ENCODE measurements at places on chromosomes 13 and 19.

- no peak for DNase-seq
These were observed 3.5 kb downstream of the GRK1 start for GRCh38 chr13:113670541-113670940.

GRCh38 chr19:14906711-14907110 is 20.8 kb upstream of the OR7A17 start:
- DNase-seq, result no peak

DNA sequence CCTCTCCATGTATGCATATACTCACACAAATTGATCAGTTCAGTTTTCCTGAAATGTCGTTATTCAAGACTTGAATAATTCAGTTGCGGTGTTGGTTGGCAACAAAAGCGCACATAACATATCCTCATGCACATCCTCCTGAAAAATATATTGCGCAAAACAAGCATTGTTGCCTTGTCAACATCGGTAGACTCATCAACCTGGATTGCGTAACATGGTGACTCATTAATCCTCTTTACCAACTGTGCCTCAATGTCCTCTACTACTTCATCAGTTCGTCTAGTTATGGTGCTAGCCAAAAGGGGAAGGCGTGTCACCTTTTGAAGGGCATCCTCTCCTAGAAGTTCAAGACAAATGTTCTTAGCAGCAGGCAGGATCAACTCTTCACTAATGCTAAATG is 357.7 kb downstream of the LMO7 start:
- no peak for DNase-seq

GRCh38 chr19:45924891-45925447 is 10.4 kb upstream of the NANOS2 start:
- DNase-seq, result no peak

DNA sequence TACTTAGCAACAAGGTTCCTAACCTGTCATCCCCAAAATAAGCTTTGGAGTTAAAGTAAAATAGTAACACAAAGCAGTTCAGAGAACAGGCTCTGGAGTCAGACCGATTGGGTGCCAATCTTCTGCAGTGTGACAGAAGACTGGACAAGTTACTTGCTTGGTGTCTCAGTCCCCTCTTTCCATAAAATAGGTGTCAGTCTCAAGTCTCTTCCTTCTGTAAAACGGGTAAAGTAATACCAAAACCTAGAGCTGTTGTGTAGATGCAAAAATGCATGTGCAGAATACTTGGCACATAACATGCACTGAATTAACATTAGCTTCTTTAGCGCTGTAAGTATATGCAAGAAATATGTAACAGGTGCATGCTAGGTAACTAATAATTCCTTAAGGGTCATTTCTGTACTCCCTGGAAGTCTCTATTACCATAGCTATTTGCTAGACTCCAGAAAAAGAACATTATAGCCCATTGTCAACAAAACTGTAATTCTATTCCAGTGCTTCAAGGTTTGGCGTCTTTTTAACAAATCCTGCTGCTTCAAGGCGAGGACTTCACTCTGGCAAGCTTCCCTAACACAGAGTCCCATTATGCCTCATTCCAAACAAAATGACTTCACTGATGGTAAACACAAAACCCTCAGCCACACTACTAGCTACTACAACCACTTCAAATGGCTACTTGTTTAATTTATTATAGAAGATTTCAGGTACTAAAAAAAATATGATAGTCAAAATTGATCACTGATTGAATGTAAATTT is 32.8 kb downstream of the ELF1 start:
- DNase-seq, result peak; percentile 59

- no peak for DNase-seq
These were observed 423.3 kb downstream of the SPRY2 start for GRCh38 chr13:79917628-79918027.

DNA sequence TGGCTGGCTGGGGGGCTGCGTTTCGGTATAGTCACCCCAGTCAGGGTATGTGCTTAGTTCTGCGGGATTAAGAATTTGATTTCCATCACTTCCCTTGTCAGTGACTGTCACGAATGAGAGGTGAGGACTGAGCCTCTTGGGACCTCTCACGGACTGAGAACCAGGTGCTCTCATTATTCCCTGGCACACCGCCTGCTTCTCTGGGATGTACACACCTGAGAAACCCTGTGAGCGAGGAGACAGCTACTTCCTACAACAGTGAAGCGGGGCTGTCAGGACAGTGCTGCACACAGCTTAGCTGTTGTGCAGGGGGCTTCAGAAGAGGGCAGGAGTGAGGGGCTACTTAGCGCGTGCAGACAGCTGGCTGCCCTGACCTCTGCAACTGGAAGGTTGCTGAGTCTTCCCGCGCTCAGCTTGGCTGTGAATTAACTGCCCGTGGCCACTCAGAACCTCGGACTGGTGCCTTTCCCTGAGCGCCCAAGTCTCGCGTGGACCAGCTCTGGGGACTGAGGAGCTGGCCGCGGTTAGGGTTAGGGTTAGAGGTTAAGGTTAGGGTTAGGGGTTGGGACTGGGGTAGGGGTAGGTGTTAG is 65.3 kb upstream of the MCF2L start:
- no peak for DNase-seq

DNA sequence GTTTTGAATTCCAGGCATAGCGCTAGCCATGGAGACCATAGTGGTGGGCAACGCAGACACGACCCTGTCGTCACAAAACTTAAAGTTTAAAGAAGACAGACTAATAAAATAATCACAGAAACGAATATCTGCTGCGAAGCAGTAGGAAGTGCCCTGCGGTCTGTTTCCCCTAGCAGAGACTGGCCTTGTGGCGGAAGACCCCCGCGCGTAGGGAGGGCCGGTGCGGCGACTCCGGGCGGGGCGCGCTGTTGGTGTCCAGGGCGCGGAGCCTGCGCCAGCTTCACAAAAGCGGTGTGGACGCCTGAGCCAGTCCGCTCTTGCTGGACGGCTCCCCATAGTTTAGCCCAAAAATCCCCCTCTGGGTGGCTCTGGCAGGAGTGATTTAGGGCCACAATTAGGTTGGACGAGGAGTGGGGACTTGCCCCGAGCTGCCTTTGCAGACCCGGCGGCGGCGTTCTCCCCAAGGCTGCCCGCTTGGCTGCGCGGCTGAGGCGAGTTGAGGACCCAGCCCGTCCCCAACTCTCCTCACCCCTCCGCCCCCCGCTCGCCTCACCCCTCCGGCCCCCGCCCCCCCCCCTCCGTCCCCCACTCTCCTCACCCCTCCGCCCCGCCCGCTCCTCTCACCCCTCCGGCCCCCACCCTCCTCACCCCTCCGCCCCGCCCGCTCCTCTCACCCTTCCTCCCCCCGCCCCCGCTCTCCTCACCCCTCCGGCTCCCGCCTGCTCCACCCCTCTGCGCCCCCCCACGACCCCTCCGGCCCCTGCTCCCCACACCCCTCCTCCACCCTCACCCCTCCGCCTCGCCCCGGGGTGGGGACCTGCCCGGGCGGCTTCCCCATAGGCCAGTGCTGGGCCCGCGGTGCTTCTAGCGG is 14.2 kb upstream of the LATS2 start:
- no peak for DNase-seq

- no peak for DNase-seq
These were observed 1169.0 kb downstream of the DIAPH3 start for GRCh38 chr13:58994777-58995176.

GRCh38 chr13:45473627-45474026 is 8.9 kb downstream of the COG3 start:
- DNase-seq, result no peak

DNA sequence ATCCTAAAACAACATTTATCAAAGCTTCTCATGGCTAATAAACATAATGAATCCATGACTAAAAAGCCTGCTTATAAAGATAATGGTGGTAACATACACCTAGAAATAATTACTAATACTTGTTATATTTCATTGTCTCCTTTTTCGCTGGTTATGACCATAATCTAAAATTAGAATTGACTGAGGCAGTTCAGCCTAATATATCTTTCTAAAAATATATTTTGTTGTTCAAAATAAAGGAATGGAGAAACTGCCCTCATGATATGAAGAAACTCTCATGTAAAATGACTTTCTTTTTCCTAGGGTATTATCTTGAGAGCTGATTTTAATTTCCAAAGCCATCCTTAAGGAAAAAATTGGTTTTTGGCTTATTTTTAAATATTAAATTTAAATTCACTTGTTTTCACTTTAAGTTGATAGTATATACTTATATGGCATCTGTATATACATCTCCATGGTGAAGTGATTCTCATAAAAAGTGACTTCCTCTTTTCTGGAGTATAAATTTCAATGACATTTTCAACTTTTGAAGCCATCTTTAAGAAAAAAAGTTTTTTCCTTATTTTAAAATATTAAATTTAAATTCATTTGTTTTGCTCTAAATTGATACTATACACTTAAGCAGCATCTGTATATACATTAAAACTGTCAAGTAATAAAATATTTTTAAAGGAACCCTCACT is 204.6 kb downstream of the VWA8 start:
- DNase-seq, result no peak

- DNase-seq, result no peak
These were observed 780.8 kb downstream of the GPC5 start for GRCh38 chr13:92179223-92179622.

- no peak for DNase-seq
These were observed 30.7 kb upstream of the DOCK9 start for GRCh38 chr13:99008577-99008976.

DNA sequence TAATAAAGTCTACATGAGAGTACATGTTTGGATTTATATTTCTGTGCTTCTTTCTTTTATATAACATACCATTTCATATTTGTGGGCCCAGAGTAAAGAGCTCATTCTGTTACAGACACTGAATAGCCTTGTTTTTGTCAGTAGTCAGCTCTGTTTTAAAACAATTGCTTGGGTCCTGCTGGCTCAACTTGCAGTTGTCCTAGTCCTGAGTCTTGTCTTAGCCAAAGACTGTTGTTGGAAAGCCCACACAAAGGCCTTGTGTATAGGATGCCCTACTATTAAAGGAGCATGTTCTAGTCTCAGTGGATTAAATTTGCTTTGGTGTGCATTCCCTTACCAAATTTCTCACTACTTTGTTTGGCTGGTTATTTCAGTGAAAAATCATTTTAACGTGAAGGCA is 3.8 kb upstream of the KCNRG start:
- DNase-seq, result no peak

DNA sequence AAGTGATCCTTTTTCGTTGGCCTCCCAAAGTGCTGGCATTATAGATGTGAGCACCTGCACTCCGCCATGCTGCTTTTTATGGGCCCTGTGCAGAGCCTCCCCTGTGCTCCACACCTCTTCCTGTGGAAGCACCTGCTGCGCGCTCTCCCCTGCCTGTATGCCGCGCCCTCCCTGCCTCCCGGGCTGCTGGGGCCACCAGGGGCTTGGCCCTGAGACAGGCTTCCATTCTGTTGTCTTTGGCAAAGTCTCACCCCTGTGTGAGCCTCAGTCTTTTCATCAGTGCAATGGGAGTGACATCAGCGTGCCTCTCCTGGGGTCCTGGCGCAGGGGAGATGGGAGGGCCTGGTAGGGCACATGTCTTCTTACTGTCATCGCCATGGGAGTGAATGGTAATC is 1.3 kb downstream of the FAM174C start:
- no peak for DNase-seq

DNA sequence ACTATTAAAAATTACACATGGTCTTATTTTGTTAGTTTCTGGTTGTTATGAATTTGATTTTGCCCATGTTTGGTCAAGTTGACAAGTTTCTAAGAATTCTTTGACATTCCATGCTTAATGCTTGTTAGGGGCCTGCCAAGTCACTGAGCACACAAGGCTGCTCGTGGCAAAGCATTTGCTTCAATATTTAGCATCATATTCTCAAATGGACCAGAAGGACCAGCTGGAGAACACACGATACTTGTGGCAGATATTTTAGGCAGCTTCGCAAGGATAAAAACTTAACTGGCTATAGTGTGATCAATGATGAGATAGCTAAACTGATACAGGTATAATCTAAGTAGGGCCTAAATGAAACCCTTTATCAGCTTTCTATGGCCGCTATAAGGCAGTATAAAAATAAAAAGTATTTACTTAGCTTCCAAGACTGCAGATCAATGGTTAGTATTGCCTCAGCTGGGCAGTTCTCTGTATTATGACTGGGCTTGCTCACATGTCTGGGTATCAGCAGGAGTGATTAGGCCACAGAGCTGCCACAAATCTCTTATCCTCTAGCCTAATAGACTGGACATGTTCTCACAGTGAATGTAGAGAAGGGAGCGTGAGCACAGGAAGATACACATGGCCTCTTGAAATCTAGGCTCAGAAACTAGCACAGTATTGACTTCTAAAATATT is 155.9 kb upstream of the SPRY2 start:
- DNase-seq, result no peak

GRCh38 chr13:50686551-50686950 is 156.9 kb downstream of the DLEU7 start:
- no peak for DNase-seq

GRCh38 chr19:58575183-58576041 is 2.3 kb upstream of the MZF1 start:
- peak; percentile 90 for DNase-seq

- DNase-seq, result no peak
These were observed 4.1 kb downstream of the KANK2 start for GRCh38 chr19:11192957-11193939.

DNA sequence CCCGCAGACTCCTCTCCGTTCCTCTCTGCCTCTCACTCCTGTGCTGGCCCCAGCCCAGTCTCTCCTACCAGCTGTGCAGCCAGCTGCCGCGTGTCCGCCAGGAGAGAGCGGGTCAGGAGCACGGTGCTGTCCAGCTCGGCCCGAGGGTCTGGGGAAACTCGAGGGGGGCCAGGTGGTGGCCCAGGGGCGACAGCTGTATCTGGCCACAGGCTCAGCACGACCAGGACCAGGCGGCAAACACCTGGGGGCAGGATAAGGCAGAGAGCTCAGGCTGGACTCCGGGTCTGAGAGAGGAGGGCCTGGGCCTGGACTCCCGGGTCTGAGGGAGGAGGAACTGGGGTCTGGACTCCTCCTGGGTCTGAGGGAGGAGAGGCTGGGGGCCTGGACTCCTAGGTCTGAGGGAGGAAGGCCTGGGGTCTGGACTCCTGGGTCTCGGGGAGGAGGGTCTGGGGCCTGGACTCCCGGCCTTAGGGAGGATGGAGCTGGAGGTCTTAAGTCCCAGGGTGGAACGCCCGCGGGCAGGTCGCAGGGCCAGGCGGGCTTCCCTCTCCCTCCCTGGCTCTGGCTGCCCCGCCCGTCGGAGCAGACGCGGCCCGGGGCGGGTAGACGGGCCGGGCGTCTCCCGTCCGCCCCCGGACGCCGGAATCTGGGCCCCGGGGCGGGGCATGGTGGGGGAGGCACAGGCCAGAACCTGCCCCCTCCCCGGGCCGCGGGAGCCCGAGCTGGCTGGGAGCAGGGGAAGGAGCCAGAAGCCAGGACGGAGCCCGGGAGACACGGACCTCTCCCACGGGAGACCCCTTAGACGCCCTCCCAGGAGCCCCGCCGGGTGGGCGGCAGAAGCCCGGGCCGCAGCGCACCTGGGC is 1.3 kb downstream of the IL11 start:
- DNase-seq, result peak; percentile 52

- peak; percentile 8 for DNase-seq
These were observed 173.4 kb upstream of the SGCG start for GRCh38 chr13:23007426-23007825.

DNA sequence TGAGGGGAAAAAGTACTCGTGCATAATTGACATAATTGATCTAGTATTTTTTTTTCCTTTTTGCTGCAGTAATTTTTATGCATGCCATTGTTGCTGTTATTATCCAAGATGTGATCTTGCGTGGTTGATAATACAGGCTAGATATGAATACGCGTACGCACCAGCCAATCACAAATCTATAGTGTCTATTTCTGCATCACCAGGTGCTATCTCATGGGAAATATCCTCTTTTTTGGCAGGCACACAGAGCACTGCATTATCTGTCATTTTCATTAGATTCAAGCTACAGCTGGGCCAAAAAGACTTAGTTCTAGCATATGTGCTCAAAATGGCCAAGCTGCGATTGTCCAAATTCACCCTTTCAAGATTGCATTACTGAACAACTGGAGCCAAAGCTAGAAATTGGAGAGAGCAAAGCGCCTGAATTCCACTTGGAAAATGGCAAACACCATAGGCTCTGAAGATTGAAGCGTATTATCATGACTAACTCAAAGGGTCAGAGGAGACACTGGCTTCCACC is 181.1 kb downstream of the TSHZ3 start:
- no peak for DNase-seq
